RWPE2 (cell line): ENCODE measurements at places on chromosomes 1 and 21.

DNA sequence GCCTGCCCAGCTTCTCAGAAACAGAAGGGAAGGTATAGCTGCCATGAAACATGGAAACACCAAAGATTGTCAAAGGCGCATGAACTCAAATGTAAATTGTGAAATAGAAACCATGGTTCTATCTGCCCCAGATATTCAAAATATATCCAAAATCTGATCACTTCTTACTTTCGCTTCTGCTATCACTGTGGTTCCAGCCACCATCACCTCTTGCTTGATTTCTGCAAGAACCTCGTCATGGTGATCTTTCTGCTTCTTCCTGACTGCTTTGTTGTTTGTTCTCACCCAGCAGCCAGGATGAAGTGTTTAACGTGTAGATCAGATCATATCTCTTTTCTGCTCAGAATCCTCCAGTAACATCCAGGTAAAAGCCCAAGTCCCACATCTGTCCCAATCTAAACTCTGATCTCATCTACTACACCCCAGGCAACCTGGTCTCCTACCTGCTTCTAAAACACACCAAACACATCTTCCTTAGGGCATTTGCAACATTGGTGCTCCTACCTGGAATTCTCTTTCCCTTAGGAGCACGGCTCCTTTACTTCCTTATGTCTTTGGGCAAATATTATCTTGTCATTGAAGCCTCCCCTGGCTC, 10.5 kb upstream of the LMO4 start:
- DNase-seq: no peak

DNA sequence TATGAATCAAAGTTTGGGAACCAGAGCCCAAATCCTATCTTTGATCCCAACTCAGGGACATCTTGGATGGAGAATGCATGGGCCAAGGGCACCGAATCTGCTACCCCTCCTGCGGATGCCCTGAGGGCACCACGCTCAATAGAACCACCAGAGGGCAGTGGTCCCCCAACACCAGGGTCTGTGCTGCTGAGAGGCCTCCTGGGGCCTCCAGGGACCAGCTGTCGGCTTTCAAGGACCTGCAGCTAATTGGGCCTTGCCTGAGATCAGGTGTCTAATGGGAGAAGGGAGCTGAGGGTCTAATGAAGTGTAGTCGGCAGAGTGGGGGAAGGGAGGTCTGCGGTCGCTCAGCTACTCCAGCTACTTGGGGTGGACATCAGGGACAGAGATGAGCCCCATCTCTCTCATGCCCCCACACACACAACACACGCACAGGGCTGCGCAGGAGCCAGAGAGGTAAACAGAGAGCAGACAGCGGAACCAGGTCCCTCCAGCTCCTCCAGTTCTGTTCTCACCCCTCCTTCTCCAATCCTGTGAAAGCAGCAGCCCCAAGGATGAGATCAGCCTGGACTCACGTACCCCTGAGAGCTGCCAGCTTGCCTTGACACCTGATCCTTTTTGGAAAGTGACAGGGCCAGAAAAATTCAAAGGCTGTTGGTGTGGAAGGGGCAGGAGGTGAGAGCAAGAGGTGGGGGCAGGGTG, 34.9 kb upstream of the PPP1R15B start:
- no peak for DNase-seq

- no peak for DNase-seq
Observed at GRCh38 chr1:182484531-182485257, 34.7 kb downstream of the RGSL1 start.

DNA sequence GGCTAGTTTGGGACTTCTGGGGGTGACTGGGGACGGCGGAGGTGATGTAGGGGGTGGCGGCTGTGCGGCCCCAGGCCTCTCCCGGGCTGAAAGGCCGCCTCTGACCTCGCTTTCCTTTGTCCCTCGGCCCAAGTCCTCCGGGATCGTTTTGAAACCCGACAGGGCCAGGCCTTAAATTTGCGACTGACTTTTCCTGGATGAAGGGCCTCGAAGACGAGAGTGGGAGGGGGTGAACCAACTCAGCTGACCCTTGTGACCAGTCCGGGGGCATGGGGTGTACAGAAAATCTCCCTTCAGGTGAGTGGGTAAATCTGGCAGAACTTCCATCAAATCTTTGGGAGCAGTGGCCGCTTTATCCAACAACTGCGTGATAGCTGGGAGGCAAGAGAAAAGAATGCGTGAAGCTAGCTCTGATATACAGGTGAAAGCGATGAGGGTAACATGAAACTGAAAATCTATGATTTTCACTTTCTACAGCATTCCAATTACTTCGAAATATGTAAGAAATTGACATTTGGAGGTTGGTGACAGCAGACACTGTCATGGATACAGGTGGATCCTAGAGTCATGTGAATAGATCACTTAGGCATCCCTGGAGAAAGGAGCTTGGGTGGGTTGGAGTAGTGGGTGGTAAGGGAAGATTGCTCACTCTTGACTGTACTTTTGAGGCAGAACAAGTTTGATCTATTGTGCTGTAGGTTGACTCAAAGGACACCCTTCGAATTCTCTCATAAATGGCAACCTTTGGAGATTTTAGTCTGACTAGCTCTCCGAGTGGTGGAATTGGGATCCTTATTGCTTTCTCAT, 885 bp downstream of the AHCYL1 start:
- DNase-seq: no peak

GRCh38 chr1:242196101-242196500, 197.2 kb upstream of the MAP1LC3C start:
- no peak for DNase-seq

GRCh38 chr1:162407539-162407938, 4.4 kb downstream of the SH2D1B start:
- no peak for DNase-seq

DNA sequence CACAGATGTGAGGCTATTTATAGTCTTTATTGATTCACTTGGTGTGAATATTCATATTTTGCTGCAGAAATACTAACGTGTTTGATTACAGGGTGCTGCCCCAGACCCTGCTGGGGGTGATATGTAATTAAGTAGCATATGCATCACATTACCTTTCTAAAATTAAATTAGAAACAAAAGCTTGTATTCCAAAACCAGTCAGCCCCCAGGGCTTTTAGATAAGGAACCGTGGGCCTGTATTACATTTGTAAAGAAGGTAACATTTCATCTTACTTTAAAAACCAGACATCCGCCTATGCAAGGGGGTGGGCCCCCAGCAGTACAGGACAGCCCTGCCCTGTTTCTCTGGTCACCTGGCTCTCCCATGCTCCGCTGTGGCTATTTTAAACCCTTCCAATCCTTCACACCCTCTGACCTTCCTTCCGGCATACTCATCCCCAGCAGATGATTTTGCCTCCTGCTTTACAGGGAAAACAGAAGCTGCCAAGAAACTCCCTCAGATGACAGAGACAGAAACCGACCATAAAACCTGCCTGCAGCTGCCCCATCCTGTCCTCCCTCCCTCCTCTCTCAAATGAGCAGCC, 22.0 kb upstream of the KCNC4 start:
- DNase-seq: no peak

- no peak for DNase-seq
Observed at GRCh38 chr1:171420810-171421209, 64.5 kb upstream of the PRRC2C start.

GRCh38 chr1:15170071-15170470, 16.5 kb downstream of the TMEM51 start:
- DNase-seq: no peak

GRCh38 chr21:40054403-40054802, 187.2 kb downstream of the PCP4 start:
- no peak for DNase-seq

DNA sequence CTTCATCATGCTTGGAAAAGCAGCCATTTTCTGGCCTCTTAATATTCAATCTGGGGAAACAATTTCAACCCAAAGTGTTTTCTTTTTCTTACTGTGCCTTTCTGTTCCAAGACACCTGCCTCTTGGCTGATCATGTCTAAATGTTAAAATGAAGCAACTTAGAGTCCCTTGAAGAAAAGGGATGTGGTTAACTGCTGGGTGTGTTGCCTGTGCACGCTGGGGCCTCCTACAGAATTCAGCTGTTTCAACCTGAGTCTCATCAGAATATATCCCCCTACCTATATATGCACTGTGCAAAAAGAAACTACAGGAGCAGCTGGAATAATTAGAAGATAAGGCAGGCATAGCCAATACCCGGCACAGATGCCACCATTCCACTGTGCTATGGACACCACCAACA, 222.0 kb downstream of the OMA1 start:
- no peak for DNase-seq

DNA sequence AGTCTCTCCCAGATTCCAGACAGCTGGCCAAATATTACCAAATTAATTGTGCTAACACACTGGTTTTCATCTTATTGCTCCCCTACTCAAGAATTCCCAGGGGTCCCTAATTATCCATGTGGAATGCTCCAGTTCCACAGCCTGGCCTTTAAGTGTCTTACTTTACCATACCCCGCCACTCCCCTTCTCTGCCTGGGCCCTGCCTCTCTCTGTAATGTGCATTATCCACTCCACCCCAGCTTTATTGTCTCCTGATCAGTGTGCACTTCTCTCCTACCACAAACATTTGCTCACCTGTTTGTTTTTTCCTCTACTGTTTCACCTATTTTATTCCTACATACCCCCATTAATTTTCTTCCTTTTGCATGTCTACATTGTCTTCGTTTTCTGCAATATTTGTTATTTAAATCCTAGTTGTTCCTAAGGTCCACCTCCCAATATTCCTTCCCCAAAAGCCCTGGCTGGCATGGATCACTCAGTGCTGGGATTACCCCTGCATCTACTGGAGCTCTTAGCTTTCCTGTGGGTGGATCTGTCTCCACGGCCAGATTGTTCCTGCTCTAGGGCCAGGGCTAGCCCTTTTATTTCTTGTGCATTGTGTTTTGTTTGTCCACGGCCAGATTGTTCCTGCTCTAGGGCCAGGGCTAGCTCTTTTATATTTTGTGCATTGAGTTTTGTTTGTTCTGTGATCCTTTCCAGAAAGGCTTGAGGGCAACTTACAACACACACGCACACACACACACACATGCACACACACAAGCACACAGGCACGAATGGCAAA, 33.4 kb upstream of the ATP1B1 start:
- no peak for DNase-seq

DNA sequence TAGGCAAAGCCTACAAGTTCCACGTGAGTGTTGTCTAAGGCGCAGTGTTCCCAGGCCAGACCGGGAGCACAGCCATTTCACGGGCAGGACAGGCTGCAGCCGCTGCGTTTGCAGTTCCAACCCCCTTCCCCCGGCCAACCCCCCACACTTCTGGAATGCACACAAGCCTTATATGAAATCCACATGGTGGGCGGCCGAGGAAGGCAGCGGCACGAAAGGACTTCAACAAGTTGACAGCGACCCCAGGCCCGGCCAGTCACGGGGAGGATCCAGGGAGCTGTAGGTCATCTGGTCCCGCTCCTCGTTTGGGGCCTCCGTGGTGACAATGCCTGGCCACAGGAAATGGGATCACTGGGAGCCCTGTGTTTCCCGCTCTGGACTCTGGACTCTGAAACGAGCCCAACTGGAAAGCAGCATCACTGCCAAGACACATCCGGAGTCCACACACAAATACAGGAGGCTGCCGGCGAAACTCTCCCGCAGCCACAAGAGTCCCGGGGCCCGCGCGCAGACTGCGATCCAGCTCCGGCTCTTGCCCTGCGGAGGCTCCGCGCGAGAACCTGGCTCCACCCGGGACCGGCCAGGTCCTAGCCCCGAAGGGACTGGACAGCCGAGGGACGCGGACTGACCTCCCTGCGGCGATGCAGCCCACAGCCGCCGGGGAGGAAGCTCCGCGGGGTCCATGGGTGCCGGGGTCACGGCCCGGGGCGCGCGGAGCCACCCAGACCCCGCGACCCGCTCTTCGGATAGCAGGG, 794 bp downstream of the NID1 start:
- no peak for DNase-seq

DNA sequence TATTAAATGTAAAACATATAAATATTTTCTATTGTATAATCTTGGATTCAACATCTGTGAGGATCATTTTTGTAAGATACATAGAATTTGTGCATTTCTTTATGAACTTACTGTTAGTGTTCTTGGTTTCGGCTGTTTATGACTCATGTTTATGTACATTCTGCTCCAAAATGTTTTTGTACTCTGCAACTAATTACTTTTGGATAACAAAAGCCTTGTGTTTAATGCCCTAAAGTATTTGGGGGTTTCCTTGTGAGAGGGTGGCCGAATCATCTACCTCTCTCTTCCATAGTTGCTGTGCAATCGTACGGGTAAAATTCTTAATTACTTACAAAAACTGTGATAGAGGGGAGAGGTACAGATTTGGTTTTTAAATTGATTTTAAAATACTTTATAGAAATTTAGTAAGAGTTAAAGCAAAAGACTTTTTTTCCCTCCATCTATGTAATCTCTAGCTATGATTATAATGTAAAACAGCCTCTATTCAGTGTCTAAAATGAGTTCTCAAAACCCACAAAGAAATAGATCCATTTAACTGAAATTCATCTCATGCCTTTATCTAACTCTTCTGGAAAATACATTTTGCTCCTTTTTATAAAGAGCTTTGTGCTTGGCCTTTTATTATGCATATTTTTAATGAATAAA, 38.7 kb upstream of the LRRC8C start:
- DNase-seq: no peak
